ENCODE measurements at places on chromosomes 4 and X. TPM values are rescaled to one million over a fixed set of nuclear protein-coding genes. Genes with fewer than 3 reads are reported as not detected.
A peak's percentile ranks its signal among the peaks of the same experiment; 100 is the strongest.

Gene CFAP99
- total RNA-seq = not detected

DNA sequence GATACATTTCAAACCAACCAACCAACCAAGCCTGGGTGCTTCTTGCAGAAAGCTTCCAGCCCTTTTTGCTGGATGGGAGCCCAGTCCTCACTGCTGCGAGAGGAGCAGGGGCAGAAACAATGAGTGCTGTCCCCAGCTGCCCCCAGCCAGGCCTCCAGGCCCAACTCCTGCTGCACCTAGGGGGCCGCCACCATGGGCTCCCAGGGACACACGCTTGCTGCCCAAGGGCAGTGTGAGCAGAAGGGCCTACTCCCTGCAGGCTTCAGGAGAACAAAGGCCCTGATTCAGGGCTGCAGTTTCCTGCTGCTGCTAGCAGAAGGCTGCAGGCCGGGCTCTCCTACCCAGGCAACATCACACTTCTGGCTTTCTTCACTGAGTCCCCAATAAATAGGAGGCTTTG is 37.7 kb upstream of the ENPP6 start:
- DNase-seq = no peak

GRCh38 chr4:106109929-106110328 is 206.1 kb downstream of the TBCK start:
- DNase-seq = no peak

Gene PDCL2
- total RNA-seq = not detected

- DNase-seq = no peak
Observed at GRCh38 chr4:170374770-170375169, 285.0 kb upstream of the AADAT start.

DNA sequence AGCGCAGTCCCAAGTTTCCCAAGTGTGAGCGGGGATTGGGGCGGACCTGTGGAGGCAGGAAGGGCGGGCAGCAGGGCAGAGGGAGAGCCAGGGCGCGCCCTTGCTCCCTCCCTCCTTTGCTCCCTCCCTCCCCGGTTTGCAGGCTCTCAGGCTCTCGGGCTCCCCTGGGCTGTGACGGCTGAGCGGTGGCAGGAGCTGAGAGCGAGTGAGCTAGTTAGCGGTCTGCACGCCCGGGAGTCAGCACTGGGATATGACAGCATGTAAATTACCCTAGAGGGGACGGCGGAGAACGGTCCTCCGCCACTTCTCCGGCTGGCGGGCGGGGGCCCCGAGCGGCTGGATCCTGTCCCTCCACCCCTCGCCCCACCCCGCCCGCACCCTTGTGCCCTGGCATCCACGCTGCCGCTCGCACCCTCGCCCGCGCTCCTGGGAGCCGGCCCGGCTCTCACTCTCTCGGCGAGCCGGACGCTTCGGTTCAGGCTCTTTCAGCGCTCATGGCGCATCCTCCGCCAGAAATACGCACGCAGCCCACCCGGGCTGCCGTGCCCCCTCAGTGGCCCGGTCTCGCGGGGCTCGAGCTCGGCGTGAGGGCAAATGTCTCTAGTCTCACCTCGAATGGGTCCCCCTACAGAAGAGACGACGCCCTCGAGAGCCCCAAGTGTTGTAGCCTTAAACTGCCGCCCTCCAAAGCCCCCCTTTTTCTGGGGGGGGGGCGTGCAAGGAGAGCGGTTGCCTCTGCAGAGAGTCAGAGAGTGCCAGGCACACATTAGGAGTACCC is at the start of gene TSC22D3:
TSS of gene TSC22D3 (minus strand) at position 54 of the 778 bp plus-strand sequence. CDS start 368 bp downstream, outside the sequence.
- peak; percentile 84 for DNase-seq

DNA sequence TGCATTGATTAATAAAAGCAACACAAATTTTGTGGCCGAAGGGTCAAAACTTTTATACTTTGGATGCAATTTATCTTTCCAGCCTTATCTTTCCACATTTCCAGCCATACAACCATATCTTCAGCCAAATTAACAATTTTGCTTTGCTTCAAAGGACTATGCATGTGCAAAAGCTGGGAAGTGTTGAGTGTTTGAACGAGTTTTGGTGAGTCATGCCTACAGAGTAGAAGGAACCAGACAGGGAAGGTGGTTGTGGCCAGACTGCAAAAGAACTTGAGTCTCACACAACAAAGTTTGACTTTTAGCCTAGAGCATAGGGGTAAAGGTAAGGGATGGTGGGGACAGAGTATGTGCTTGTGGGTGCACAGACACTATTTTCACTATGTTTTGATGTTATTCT is 53.0 kb upstream of the GABRA2 start:
- no peak for DNase-seq

GRCh38 chrX:39983715-39984114 is 114.0 kb downstream of the BCOR start:
- no peak for DNase-seq

Gene GALNT7
- total RNA-seq = 2.8 TPM

GRCh38 chrX:16063141-16063540 is 60.2 kb upstream of the GRPR start:
- DNase-seq = no peak

Gene MED12
- total RNA-seq = 11.8 TPM

- no peak for DNase-seq
Observed at GRCh38 chrX:139971394-139971749, 6.1 kb upstream of the CXorf66 start.

DNA sequence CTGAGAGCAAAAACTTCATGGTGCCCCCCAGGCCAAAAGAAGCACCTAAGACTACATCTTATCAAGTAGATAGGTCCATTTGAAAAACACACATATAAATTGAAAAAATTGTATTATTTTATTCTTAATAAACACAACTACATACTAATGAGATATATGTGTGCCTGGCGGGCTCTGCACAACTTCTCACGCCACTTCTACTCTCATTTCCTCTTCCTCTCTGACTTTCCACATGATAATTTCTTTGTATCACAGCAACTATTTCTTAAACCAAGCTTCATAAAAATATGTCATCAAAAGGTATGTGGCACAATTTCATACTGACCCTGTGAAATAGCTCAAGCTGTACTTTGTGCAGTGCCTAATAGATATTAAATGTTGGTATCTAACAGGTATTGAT is 10.7 kb upstream of the NPY2R start:
- no peak for DNase-seq
